ENCODE measurements at places on chromosomes 4 and X. TPM values are rescaled to one million over a fixed set of nuclear protein-coding genes. Genes with fewer than 3 reads are reported as not detected.

GRCh38 chr4:168856312-168856711, 153.7 kb downstream of the CBR4 start:
- H3K4me3 ChIP-seq = no peak overlapping the region
- H3K36me3 ChIP-seq = peaks cover 32% of the 10 kb centered on the region
- DNase-seq = peak; percentile 97
- H3K27ac ChIP-seq = peak overlapping the region; percentile 43

GRCh38 chr4:153547520-153547919, 81.4 kb downstream of the TMEM131L start:
- DNase-seq = no peak
- no peaks in the 10 kb centered on the region for H3K4me1 ChIP-seq
- H3K27me3 ChIP-seq = no peaks in the 10 kb centered on the region
- H3K36me3 ChIP-seq = no peaks in the 10 kb centered on the region

- no peak overlapping the region for H3K27ac ChIP-seq
- no peaks in the 10 kb centered on the region for H3K4me1 ChIP-seq
- DNase-seq = no peak
- H3K4me3 ChIP-seq = no peak overlapping the region
- H3K27me3 ChIP-seq = no peaks in the 10 kb centered on the region
- H3K36me3 ChIP-seq = no peaks in the 10 kb centered on the region
These were observed 743.5 kb upstream of the MAGEB2 start for GRCh38 chrX:29471829-29472228.

DNA sequence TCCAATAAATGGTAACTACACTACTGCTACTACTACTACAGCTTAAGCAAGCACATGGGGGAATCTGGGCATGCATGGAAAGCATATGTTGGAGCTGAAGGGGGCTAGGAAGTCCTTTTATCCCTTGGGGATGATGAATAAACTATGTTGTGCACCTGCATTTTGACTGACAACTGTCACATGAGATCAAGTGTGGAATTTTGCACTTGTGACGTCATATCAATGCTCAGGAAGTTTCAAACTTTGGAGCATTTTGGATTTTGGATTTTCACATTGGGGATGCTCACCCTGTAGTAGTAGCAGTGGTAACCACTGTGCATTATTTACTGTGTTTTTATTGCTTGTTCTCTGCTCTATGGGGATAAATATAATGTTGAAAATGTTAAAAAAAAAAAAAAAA, 100.5 kb upstream of the SMAD1 start:
- no peaks in the 10 kb centered on the region for H3K4me1 ChIP-seq
- no peak overlapping the region for H3K27ac ChIP-seq
- no peak for DNase-seq
- no peaks in the 10 kb centered on the region for H3K27me3 ChIP-seq

DNA sequence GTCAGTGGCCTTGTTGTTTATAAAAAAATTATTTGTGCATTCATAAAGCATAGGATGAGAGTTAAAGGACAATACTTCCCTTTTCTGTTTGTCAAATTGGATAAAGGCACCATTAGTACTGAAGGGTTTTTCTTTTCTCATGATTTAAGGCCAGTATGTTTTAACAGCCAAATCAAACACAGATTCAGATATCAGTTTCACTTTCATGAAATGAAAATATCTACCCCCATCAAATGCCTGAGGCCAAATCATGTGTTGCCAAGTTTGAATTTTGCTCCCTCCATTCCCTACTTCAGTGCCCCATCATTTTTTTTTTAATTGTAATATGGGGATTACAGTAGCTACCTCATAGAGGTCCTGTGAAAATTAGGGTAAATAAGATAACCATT, 745.9 kb downstream of the RPA4 start:
- no peaks in the 10 kb centered on the region for H3K36me3 ChIP-seq
- DNase-seq = no peak
- no peak overlapping the region for H3K27ac ChIP-seq
- no peaks in the 10 kb centered on the region for H3K4me1 ChIP-seq
- H3K27me3 ChIP-seq = peaks cover 1% of the 10 kb centered on the region

- no peaks in the 10 kb centered on the region for H3K4me1 ChIP-seq
- H3K4me3 ChIP-seq = no peak overlapping the region
- peak; percentile 16 for DNase-seq
- no peaks in the 10 kb centered on the region for H3K36me3 ChIP-seq
- no peaks in the 10 kb centered on the region for H3K27me3 ChIP-seq
These were observed 24.2 kb upstream of the GDPD2 start for GRCh38 chrX:70398899-70399298.

- no peak for DNase-seq
- H3K27ac ChIP-seq = no peak overlapping the region
- H3K4me3 ChIP-seq = no peak overlapping the region
These were observed 65.3 kb downstream of the ELOVL6 start for GRCh38 chr4:110132816-110133719.

DNA sequence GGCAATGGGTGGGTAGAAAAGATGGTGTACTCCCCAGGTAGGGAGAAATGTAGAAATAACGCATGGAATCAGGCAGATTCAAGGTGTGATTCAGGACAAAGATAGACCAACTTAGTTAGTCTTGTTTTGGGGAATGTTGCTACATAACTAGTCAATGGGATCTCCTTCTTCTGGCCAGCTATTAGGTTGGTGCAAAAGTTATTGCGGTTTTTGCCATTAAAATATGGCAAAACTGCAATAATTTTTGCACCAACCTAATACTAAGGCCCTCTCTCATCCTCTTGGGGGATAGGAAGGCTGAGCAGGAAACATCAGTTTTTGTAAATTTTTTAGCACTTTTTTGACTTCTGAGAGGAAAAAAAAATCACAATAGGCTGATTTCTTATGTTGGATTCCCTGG, 23.2 kb downstream of the CYBB start:
- H3K4me3 ChIP-seq = no peak overlapping the region
- peaks cover 2% of the 10 kb centered on the region for H3K27me3 ChIP-seq
- H3K27ac ChIP-seq = no peak overlapping the region
- no peak for DNase-seq

The SLAIN2 gene
- total RNA-seq = 23.3 TPM
